ENCODE measurements at places on chromosomes 3 and 15.

- DNase-seq: no peak
Observed at GRCh38 chr15:39736412-39737195, 46.0 kb downstream of the FSIP1 start.

- peak; percentile 17 for DNase-seq
Observed at GRCh38 chr15:65832549-65833364, 36.5 kb upstream of the RAB11A start.

- no peak for DNase-seq
Observed at GRCh38 chr3:185402561-185402960, 39.6 kb downstream of the MAP3K13 start.

DNA sequence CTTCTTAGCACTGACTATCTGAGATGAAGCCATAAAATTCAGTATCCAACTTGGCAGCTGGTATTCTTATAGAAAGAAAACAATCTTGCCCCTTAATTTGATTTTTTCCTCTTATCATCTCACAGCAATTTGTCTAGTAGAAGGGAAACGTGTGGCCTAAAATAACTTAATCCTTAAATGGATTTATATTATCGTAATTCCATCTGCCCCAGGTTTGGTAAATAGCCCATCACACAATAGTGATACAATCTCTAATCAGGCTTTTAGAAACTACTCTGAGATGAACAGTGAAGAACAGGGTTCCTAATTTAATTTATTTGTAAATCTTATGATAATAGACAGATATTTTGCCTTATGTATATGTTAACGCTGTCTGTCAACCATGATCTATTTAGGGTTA is 24.8 kb downstream of the PEX5L start:
- DNase-seq: no peak

- DNase-seq: no peak
Observed at GRCh38 chr3:43723121-43723734, 32.5 kb downstream of the ABHD5 start.

DNA sequence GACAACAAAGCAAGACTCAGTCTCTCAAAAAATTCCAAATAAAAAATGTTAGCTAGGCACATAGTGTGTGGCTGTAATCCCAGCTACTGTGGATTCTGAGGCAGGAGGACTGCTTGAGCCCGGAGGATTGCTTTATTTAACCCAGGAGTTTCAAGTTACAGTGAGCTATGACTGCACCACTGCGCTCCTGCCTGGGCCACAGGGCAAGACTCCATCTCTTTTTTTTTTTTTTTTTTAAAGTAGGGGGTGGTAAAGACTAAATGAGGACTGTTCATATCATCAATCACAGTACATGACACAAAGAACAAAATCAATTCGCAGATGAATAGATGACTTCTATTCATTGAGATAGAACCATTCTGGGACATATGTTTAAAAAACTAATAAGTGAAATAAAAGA is 48.1 kb downstream of the ACAP2 start:
- DNase-seq: no peak

GRCh38 chr3:57694146-57694545 is 1.3 kb upstream of the DENND6A start:
- DNase-seq: no peak

GRCh38 chr3:12755754-12756153 is 3.3 kb downstream of the TMEM40 start:
- DNase-seq: no peak

- no peak for DNase-seq
Observed at GRCh38 chr3:19644405-19644804, 289.6 kb downstream of the EFHB start.

Measured in stimulated activated CD4-positive, alpha-beta T cell treated with anti-CD3 and anti-CD28 coated beads, Interleukin-12 subunit alpha, Interleukin-12 subunit beta, amount 100 ng/mL, for 4 hours (primary cell).